ENCODE measurements at places on chromosomes 4 and X. TPM values are rescaled to one million over a fixed set of nuclear protein-coding genes. Genes with fewer than 3 reads are reported as not detected.

The ZNF182 gene
- 6.5 TPM for total RNA-seq

The TMEM192 gene
- 23.3 TPM for total RNA-seq

GRCh38 chr4:182225257-182225852 lies 17.8 kb upstream of the TENM3 start:
- no peaks in the 10 kb centered on the region for H3K4me1 ChIP-seq
- no peaks in the 10 kb centered on the region for H3K27me3 ChIP-seq
- H3K27ac ChIP-seq = no peak overlapping the region
- H3K36me3 ChIP-seq = no peaks in the 10 kb centered on the region

The PRKG2 gene
- total RNA-seq = 6.4 TPM

GRCh38 chr4:39045827-39046221 lies 13.6 kb upstream of the TMEM156 start:
- H3K36me3 ChIP-seq = no peaks in the 10 kb centered on the region
- DNase-seq = no peak
- H3K4me3 ChIP-seq = peak overlapping the region; percentile 66
- H3K27me3 ChIP-seq = no peaks in the 10 kb centered on the region
- H3K4me1 ChIP-seq = peaks cover 51% of the 10 kb centered on the region

DNA sequence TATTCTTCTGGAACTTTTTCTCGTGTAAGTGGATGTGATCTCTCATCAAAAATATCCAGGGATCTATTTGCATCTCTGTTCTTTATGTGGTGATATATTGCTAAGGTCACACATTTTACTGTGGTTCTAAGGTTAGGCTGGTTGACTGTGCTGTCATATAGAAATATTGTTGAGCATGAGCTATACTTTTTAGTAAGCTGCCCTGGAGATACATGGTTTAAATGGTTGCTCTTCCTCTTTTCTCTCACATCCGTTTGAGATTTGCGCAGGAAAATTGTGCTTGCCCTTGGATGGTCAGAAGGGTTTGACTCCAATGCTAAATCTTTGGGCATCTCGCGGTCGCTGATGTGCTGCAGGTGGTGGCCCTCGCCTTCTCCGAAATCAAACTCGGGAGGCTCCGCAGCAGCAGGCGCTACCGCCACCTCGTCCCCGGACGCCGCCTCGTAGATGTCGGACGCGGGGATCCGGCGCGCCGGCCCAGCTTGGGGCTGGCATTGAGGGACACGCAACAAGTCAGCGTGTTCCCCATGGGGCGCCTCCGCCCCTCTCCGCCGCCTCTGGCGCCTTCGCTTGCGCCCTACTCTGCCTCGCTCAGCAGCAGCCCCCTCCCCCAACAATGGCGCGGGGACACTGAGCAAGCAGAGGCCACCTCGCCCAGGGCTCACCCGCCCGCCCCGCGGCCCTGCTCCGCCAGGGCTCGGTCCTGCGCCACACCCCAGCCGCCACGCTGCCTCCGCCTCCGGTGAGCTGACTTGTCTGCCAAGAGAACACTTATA lies 154.5 kb downstream of the MSN start:
- peak overlapping the region; percentile 43 for H3K4me3 ChIP-seq
- no peaks in the 10 kb centered on the region for H3K4me1 ChIP-seq
- H3K36me3 ChIP-seq = no peaks in the 10 kb centered on the region
- DNase-seq = peak; percentile 60
- H3K27ac ChIP-seq = no peak overlapping the region
